ENCODE measurements at places on chromosomes 11 and 22.

DNA sequence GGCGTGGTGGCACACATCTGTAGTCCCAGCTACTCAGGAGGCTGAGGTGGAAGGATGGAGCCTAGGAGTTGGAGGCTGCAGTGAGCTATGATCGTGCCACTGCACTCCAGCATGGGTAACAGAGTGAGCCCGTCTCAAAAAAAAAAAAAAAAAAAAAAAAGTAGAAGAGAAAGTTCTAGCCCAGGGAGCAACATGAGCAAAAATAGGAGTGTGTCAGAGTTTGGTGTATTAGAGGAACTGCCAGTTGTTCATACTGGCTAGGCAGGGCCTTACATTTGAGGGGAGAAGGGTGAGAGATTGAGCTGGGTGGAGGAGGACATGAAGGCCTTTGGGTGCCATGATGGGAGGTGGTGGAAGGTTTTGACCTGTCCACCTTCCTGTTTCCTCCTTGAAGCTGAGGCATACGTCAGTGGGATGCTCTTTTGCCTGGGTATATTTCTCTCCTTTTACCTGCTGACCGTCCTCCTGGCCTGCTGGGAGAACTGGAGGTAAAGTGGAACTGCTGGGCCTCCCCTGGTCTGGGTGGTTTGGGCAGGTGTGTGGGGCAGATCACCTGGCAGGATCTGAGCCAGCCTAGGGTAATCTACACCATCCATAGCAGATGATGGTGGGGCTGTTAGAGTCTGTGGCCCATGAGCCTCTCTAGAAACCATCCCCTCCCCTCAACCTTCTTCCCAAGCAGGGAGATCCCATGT lies 7.3 kb downstream of the SIDT2 start:
- no peak for DNase-seq

DNA sequence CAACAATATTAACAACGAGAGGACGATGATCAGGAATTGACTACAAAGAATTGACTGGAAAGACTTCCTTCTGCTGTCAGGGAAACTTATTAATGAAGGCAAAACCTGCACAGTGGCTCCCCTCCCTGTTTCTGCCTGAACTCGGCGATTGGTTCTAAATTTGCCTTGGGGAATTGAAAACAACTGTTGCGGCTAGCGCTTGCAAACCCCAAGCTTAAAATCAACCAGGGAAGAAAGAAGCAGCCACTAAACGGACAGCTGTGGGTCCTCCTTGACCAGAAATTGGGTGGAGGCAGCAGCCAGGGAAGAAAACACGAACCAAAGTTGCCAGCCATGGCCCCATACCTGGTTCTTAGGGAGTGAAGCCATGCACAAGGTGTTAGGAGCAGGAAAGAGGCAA lies 383.5 kb upstream of the CADM1 start:
- DNase-seq, result no peak

GRCh38 chr11:84923489-84923888 lies 703.7 kb downstream of the DLG2 start:
- no peak for DNase-seq

- no peak for DNase-seq
Observed at GRCh38 chr11:94885133-94885532, 88.2 kb downstream of the CWC15 start.

DNA sequence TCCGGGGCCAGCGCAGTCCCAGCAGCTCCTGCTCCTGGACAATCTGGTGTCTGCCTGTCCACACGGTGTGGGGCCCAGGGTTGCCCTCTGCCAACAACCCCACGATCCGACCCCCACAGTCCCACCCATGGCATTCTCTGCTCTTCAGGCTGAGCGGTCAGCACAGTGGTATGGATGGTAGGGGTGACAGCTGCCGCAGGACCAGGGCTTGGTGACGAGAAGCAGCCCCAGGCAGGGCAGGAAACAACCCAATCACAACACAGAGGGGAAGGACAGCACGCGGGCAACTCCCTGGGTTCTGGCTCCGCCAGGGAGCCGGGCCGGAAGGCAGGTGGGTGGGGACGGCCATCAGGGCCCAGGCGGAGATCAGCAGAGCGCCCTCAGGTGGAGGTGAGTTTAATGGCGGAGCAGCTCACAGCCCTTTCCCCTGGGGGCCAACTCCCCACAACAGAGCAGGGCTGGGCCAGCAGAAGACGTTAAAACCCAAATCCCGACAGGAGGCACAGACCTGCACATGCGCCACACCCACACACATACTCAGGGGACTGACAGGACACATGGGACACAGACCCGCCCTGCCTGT lies 5.3 kb upstream of the CHADL start:
- DNase-seq, result no peak

DNA sequence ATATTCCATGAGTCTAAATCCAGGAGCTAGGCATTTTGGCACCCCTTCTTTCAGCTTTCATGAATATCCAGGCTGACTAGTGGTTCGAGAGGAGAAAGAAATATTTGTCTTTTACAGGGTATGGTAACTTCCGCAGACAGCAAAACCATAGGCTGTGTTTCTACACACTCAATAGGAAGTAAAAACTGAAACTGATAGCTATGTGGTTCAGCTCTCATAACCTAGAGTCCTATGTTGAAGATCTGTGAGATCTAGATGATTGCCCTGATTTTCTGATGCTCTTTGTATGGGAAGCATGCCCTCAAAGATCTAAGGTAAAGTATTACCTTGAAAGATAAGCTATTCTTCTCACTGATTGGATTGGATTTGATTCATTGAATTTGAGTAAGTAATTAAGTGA lies 118.3 kb downstream of the CD44 start:
- no peak for DNase-seq

- DNase-seq, result peak; percentile 26
Observed at GRCh38 chr22:44567846-44568493, 69.9 kb upstream of the RTL6 start.

- DNase-seq, result no peak
Observed at GRCh38 chr22:29043906-29044575, 17.6 kb downstream of the C22orf31 start.

- DNase-seq, result no peak
Observed at GRCh38 chr11:129696309-129696989, 119.2 kb upstream of the TMEM45B start.

- no peak for DNase-seq
Observed at GRCh38 chr22:19232623-19233022, 54.1 kb upstream of the SLC25A1 start.

DNA sequence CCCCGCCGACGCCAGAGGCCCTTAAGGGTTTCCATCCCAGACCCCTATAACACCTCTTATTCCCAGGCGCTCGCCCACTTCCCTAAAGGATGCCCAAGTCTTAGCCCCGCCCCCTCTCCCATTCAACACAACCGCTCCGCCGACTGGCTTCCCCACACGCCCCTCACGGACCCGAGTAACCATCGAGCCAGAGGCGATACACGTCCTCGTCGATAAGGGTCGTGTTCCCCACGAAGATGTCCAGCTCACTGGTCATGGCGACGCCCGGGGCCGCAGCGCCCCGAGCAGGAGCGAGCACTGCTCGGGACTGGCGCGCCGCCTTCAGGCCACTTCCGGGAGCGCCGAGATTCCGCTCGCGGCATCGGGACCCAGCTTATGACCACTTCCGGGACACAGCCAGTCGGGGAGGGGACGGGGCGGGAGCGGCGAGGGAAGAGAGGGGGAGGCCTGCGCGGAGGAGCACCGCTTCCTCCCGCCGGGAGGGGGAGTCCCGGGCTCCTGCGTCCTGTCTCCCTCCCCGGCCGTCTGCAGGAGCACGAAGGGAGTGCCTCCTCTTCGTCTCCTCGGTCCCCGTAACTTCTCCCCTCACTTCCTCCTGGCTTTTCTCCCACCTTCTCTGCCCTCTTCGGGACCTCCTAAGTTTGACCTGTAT lies at the start of gene FIBP:
FIBP (minus strand) TSS at position 309 of the 652 bp plus-strand sequence; CDS start at position 256, 53 bp downstream.
- peak; percentile 89 for DNase-seq

DNA sequence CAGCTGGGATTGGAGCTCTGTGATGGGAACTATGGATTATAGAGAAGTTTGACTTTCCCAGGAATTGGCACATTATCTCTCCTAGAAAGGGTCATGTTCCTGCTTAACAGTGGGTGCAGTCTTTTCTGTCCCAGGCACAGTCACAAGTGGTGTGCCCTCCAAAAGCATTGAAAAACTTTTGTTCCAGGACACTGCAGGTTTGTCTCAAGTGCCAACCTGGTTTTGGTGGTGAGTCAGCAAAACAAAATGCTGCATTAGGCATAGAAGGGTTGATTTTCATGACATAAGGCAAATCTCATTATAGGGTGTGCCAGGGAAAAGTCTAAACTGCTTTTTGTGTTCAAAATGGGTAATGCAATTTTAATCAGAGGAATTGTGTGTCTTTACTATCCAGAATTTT lies 4.9 kb downstream of the HTATIP2 start:
- no peak for DNase-seq

DNA sequence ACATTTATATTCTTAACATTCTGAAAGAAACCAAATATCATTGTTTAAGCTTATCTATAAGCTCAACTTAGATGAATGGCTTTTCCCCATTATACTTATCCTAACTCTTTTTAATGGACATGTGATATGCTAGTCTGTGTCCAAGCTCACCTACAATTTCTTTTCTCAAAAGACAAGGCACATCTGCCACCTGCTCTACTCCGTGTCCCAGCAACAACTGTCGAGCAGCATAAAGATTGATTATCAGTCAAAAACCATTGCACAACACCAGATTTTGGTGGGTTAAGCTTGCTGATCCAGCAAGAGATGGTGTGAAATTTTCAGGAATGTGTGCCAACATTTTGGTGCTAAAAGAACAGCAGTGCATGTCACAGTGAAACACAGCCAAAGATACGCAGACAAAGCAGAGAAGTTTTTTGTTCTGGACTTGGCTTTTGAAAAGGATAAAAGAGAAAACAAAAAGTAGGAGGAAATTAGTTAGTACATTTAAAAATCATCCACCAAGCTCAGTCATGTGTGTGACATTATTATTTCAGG lies 65.8 kb downstream of the DCDC1 start:
- DNase-seq, result no peak

GRCh38 chr11:46296528-46297448 lies 19.3 kb downstream of the CREB3L1 start:
- no peak for DNase-seq

DNA sequence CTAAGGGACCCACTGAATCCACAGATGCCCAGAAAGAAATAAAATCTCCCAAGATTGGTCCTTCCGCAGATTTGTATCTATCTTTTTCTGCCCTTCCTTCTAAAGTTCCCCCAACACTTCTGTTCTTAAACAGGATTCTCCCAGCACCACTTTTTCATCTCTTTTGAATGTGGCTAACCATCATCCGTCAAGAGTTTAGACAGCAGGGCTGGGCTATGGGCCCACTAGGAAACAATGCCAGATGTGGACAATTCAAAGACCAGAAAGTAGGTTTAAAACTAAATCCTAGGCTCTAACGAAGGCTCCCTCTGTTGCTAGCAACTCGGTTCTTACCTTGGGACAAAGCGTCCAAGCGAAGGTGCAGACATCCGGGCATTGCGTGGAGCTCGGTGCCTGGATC lies 100.0 kb downstream of the AMBRA1 start:
- no peak for DNase-seq

All from activated T-cell treated with anti-CD3 and anti-CD28 coated beads for 4 hours (primary cell).